Activated naive CD4-positive, alpha-beta T cell (primary cell): ENCODE measurements at places on chromosomes 12 and 14.

DNA sequence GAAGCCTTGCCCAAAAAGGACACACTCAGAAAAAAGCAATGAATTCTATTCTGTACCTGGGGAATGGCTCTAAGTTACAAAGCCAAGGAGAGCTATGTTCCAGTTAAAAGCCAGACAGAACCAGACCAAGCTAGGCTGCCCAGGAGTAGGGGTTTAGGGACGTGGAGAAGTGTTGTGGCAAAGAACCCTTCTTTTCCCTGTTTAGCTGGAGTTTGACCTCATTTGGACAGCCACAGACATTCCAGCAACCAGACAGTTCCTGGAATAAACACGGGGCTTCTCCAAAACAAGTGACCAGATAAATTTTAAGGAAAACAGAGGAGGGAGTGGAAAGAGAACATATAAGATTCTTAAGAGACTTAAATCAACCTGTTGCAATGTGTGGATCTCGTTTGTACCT lies 62.3 kb downstream of the GCH1 start:
- DNase-seq, result no peak

GRCh38 chr12:50132505-50133135 lies 20.6 kb downstream of the COX14 start:
- no peak for DNase-seq

DNA sequence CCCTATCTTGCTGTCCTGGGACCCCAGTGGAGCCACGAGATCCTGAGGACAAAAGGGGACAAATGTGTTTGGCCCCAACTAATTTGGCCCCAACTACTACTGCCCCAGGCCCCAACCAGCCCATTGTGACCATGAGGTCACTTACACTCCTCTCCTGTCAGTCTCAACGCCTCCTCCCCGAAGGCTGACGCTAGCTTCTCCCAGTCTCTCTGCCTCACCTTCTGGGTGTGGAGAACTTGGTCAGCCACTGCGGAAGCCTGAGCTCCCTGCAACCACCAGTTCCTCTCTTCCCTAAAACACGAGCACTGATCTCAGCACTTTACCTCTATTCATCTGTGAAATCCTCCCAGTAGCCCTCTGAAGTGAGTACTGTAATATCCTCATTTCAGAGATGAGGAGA lies 13.3 kb downstream of the FAM181A start:
- DNase-seq, result no peak

- DNase-seq, result no peak
Observed at GRCh38 chr12:67091678-67092077, 177.5 kb upstream of the CAND1 start.

DNA sequence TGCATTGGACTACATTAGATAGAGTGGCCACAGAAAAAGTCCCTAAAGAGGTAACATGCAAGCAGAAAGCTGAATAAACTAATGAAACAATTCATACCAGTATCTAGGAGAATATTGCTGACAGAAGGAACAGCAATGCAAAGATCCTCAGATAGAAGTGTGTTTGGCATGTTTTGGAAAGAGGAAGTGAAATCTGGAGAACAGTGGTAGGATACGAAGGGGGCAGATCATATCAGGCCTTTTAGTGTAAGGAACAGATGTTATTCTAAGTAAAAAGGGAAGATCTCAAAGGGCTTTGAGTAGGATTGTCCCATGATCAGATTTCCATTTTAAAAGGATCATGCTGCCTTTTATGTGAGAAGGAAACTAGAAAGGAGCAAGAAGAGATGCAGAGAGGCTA lies 342.9 kb downstream of the PAWR start:
- no peak for DNase-seq

DNA sequence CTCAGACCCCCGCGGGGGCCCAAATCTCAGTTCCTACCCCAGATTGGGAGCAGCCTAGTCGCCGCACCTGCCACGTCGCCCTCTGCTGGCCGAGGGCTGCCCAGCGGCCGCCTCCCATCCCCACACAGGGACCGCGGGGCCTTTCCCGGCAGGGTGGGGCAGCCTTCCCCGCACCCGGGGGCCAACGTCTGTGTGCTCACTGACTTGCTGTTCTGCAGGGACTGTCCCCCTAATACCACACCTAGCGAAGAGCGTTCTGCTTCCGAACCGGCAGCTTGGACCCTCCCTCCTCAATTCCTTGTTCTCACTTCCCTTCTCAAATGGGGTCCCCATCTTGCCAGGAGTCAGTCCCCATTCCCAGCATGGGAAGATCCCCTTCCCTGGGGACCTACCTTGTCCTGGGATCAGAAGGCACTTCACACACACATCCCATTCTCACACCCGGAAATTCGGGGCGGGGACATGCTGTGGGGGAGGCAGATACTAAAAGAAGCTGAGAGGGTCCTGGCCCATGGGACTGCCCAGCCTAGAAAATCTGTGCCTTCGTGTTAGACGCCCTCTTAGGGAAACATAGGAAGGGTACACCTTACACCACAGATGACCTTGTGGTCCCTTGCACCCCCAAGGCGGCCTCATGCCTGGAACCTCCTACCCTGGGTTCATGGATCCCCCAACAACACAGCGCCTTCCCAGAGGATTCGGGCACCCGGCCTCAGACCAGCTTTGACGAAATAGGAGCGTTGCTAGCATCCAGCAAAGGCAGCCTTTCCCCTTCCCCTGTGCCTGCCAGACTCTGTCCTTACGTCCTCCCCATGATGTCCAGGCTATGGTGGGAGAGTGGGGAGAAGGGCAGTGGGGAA lies 16.4 kb downstream of the ACVRL1 start:
- DNase-seq, result peak; percentile 9

GRCh38 chr12:14694970-14695369 lies 1.4 kb downstream of the GUCY2C start:
- DNase-seq, result no peak

GRCh38 chr14:67668559-67668958 lies 5.9 kb downstream of the VTI1B start:
- no peak for DNase-seq

DNA sequence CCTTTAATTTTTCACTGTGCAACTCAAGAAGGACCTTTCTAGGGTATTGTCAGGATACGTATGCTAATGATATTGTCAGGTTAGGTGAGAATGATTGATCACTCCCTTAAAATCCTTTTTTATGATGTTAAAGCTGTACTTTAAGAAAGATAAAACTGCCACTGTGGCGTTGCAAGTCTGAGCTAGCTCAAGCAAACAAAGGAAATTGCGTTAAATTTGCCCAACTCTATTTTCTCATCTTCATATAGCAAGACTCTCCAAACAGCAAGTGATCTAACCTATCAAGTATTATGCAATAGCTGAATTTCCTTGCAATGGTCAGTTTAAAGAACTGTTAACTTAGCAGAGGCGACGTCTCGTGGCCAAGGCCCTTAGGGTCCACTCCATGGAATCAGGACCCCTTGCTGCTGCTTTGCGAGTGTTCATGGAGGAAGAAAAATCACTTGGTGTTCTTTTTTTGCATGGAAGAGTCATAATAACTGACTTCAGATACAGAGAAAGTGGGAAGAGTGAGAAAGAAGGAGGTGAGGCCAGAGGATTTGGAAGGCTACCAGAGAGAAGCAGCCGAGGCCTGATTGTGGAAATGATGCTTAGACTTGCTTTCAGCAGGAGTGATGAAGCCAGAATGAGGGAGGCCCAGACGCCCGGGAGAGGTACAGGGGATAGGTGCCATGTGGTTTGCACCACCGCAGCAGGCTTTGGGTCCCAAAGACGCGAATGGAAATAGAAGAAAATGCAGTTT lies 2.5 kb downstream of the TRAF3 start:
- DNase-seq, result no peak

- DNase-seq, result no peak
Observed at GRCh38 chr12:79614730-79615129, 76.0 kb downstream of the PAWR start.

DNA sequence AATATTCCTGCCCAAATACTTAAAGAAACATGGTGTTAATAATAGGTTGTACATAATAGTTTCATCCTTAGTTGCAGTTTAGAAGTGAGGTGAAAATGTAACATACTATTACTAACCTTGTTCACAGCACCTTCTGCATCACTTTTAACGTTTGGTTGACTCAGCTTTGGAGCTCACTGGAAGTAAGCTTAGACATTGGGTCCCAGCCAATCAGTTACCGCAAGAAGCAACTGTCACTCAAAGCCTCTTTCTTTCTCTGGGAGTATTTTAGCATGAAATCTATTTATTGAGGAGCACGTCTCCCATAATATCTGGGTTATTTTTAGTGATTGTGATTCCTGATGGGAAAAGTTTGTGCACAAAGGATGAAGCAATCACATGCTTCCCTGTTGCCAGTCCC lies 472.6 kb downstream of the SNAPC1 start:
- DNase-seq, result no peak

GRCh38 chr12:32107359-32108267 lies 966 bp downstream of the BICD1 start:
- no peak for DNase-seq

GRCh38 chr14:55450124-55450523 lies 9.7 kb upstream of the TBPL2 start:
- DNase-seq, result no peak

DNA sequence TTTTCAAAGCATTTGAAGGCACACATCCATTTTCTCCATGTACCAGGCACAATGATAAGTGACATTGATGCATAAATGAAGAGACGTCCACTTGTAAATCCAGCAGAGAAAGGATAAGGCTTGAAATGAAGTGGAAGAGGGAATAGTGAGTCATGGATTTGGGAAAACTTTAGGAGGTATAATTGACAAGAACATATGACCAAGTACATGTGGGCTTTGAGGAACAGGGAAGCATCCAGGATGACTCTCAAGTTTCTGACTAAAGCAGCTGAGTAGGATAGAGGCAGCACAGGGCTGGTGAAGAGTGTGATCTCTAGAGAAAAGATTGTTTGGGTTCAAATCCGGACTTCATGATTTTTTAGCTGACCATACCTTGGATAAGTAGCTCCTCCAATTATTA lies 43.6 kb upstream of the SYT1 start:
- no peak for DNase-seq

DNA sequence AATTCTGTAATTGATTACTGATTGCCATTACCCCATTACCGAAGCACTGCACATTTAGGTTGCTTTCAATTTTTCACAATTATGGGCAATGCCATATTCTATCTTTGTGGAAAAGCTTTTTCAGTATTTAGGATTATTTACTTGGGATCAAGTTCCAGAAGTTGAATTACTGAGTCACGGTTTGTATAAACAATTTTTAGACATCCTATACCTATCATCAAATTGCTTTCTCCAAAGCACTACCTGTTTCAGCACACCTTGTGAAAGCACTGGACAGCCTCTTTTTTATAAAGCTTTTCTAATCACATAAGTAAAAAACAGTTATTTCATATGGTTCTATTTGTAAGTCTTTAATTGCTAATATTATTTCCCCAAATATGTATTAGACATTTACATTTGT lies 221.5 kb upstream of the CAND1 start:
- DNase-seq, result no peak

- no peak for DNase-seq
Observed at GRCh38 chr14:51889851-51890250, 29.4 kb downstream of the GNG2 start.

- DNase-seq, result no peak
Observed at GRCh38 chr14:81161749-81162148, 59.0 kb downstream of the GTF2A1 start.

DNA sequence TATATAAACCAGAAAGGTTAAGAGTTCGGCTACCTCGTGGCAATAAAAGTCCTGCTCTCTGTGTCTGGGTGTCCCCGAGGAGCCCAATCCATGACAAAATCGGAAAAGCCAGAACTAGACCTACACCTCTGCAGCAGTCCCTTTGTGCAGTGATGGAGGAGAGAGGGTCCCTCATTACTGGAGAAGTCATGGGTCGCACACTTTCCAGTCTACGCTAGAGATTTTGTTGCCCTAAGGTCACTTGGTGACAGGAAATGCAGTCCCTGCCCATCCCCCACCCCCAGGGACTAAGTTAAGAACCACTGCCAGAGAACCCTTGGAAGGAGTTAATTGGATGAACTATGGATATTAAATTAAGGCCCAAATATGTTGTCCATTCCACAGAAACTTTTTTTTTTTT lies 104.4 kb upstream of the ATF7IP start:
- DNase-seq, result no peak

GRCh38 chr14:74333909-74334308 lies 14.4 kb upstream of the VRTN start:
- no peak for DNase-seq

DNA sequence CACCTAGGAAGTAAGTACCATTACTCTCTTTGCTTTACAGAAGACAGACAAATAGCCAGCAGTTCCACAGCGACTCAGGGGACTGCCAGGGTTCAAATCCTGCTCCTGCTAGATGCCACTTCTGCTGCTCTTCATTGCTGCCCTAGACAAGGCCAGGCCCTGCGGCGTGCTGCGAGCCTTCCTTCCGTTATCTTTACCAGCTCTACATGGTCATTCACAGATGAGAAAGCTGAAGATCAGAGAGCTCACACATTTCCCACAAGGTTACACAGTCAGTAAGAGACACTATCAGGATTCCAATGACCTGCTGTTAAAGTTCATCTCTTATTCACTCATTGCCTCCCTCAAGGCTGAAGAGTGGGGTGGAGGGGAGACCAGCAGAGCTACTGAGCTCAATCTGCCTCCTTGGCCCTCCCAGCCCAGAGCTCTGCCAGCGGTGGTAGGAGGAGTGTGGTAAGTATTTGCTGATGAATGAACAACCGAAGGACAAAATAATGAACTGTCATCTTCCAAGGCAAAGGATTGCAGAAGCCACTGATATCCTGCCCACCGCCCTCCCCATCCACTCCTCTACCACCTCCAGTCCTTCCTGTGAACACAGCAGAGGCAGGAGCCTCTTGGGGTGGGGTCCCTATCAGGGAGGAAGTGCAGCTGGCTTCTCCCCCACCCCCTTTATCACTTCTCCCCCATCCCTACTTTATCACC lies 14.6 kb upstream of the HDAC7 start:
- no peak for DNase-seq

- DNase-seq, result no peak
Observed at GRCh38 chr14:69518289-69519101, 34.0 kb downstream of the PLEKHD1 start.

- no peak for DNase-seq
Observed at GRCh38 chr12:53843545-53843944, 91.8 kb upstream of the CISTR start.

DNA sequence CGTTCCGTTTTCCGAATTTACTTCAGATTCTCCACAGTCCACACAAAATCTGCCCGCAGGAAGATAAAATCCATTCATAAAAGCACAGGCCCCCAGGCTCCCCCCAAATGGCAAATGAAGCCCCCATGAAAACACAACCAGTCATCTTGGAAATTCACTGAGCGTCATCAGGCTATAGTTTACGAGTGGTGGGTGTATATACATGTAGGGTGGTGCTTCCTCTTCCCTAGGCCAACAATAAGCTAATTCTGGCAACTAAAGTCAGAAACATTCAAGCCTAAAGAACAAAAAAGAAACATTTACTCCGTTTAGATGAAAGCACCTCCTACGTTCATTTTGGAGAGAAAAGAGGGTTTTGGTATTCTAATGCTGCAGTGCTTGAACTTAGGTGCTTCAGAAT lies 5.8 kb downstream of the GPR68 start:
- no peak for DNase-seq

DNA sequence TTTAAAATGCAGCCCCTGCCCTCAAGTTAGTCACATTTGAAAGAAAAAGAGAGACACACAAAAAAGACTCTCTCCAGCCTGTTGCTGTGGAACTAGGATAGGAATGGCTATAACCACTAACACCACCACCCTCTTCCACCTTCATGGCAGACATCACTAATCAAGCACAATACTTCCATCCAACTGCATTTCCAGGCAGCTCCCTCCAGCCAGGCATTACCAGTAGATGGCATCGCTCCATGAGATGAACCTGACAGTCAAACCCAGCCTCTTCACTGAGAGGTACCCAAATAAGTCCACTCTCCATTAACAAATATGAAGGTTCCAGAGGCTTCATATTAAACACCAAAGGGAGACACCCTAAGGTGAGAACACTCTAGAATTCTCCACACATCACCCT lies 24.4 kb downstream of the SLC8B1 start:
- DNase-seq, result no peak

GRCh38 chr12:116727261-116727660 lies 10.6 kb downstream of the SPRING1 start:
- DNase-seq, result no peak
